ENCODE measurements at places on chromosomes 11 and 22. TPM values are rescaled to one million over a fixed set of nuclear protein-coding genes. Genes with fewer than 3 reads are reported as not detected.
A peak's percentile ranks its signal among the peaks of the same experiment; 100 is the strongest.

The GSTT2B gene
- 5.6 TPM for total RNA-seq

- no peak for DNase-seq
Observed at GRCh38 chr22:43198936-43199335, 12.0 kb upstream of the TTLL12 start.

DNA sequence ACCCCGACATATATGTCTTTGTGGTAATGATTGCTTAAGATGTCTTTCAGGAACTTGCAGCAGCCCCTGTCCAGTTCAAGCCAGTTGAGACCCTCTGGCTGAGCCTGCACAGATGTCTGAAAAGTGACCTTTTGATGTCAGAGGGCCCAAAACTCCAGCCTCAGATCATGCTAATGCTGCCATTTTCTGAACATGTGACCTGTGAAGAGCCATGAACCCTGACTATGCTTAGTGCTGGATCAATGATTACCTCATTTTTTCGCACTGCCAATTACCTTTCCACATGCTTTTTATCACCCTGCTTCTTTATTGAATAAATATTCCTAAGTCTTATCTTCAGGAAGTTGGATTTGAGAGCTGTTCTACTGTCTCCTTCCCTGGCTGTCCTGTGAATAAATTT, 6.9 kb upstream of the CYP2R1 start:
- no peak for DNase-seq

The SUSD2 gene
- total RNA-seq: 11.9 TPM

The APOA4 gene
- not detected for total RNA-seq

GRCh38 chr22:47128622-47129215, 366.3 kb downstream of the TBC1D22A start:
- DNase-seq: peak; percentile 34

GRCh38 chr11:58391879-58392278, 14.8 kb downstream of the OR5B3 start:
- DNase-seq: no peak

- peak; percentile 65 for DNase-seq
Observed at GRCh38 chr11:60873533-60873932, 6.2 kb downstream of the ZP1 start.

DNA sequence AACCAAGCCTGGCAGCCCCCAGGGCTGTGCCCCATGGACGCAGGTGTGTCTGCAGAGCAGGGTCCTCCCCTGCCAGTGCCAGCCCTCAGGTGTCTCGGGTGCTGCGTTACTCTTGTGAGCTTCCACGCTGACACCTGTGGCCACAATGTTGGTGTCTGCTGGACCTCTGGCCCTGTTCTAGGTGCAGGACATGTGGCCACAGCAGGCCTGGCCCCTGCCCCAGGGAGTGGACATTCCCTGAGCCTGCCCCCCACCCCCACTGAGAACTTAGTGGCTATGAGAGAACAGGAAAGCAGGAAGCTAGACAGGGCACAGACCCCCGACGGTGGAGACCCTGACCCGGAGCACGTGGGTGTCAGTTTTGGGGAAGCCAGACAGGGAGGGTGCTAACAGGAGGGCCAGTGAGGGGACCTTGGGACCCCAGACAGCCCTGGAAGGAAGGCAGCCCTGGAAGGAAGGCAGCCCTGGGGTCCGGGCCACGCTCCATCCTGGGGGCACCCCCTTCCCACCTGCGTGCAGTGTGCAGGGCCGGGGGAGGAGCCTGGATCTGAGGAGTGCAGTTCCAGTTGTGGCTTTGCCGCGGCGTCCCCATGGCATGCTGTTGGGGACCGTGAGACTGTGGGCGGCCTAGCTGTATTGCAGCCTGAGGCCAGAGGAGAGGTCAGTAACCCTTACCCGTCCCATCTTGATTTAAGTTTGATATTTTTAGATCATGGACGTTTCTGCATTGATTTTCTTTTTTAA, 43.9 kb upstream of the PPARA start:
- DNase-seq: no peak

The DKK3 gene
- total RNA-seq: 138 TPM

The RPS13 gene
- total RNA-seq: 813 TPM

DNA sequence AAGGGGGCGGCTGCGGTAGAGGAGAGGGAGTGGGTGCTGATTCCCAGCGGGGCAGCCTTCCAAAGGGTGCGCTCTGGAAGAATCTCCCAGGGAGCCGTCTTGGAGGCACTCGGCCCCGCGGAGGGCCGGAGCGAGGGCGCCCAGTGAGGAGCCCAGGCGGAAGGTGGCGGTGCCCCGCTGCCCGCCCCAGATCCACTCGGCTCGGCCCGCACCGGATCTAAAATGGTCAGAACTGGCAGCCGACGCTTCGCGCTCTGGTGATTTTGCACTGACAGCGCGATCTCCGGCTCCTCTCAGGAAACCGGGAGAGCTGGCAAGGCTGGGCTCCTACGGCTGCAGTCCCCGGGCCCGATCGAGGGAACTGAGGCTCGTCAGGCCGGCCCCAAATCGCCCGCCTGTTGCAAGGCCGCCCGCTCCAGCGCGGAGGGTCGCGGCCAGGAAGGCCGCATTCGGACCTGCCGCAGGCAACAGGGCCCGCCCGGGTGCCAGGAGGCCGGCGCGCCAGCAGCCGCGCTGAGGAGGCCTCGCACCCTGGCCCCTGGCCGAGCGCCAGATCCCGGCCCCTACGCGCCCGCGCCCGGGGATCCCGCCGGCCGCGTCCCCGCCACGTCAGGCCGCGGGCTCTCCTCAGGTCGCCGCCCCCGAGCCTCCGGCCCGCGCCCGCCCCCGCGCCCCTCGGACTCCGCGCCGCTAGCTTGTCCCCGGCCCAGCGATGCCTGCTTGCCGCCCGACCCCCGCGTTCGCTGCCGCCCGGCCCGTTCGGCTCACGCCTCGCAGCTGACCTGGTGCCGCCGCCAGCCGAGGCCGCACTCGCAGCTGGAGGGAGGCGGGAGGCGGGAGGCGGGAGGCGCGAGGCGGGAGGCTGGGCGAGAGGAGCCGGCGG, at the start of gene KLHL22:
TSS of gene KLHL22 (minus strand) at position 818 of the 883 bp plus-strand sequence. CDS start 6,584 bp downstream, outside the sequence.
- peak; percentile 85 for DNase-seq

The MRGPRF gene
- 117 TPM for total RNA-seq
